ENCODE measurements at places on chromosomes 6 and 20.

GRCh38 chr20:38059832-38060231, 26.3 kb downstream of the RPRD1B start:
- DNase-seq, result no peak

- no peak for DNase-seq
These were observed 573.0 kb downstream of the CD109 start for GRCh38 chr6:74268815-74269599.

DNA sequence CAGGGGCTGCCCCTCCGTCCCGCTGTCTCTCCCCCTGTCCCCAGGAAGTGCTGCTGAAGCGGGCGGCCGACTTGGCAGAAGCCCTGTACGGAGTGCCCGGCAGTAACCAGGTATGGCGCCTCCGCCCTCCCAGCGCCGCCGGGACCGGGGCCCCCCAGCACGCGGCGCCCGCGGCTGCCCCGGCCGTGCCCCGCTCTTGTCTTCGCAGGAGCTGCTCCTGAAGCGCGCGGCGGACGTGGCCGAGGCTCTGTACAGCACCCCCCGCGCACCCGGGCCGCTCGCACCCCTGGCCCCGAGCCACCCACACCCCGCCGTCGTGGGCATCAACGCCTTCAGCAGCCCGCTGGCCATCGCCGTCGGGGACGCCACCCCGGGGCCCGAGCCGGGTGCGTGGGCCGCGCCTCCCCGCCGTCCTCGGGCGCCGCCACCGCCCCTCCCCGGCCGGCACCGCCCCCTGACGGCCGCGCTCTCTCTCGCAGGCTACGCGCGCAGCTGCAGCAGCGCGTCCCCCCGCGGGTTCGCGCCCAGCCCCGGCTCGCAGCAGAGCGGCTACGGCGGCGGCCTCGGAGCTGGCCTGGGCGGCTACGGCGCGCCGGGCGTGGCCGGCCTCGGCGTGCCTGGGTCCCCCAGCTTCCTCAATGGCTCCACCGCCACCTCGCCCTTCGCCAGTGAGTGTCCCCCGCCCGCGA, 48.4 kb downstream of the CPXM1 start:
- peak; percentile 38 for DNase-seq

DNA sequence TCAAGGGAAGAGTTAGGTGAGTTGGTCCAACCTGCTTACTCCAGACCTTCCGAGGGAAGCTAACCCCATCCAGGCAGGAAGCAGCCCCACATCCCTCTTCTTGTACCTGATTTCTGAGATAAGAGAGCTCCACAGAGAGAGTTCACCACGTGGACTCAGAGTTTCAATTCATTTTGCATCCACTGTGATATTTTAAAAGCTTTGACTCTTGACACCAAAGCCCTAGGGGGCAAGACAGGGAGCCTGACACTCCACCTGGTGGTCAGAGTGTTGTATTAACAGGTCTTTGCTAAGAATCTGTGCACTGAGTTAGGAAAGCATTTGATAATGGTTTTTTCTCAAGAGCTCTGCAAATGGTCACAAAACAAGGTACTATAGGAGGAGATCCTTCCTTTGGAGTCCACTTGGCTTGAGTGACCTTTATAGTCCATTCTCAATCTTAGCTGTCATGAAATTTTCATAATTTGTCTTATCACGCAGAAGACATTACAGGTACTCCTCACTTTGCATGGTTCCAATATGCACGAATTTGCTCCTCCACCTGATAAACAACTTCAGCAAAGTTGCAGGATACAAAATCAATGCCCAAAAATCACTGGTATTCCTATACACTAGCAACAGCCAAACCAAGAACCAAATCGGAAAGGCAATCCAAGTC, 56.2 kb upstream of the RIPOR2 start:
- DNase-seq, result peak; percentile 80

DNA sequence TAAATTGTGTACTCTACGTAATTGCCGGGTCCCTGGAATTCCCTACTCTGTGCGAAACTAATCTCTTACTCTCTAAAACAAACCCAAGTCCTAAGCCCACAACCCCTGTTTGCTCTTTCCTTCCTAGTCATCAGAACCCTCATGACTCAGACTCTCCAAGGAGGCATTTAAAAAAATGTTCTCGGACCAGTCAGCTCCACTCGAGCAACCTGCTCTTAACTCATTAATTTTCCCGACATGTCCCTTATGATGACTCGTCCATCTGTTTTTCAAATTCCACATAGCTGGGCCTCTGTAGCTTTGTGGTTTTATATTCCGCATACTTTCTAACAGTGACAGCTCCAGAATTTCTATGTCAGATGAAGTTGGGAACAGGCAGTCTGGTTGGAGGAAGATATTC, 2.6 kb upstream of the MUC22 start:
- DNase-seq, result no peak

- DNase-seq, result no peak
These were observed 42.4 kb downstream of the TXLNB start for GRCh38 chr6:139249395-139249794.

GRCh38 chr6:37058084-37058586, 52.7 kb downstream of the FGD2 start:
- DNase-seq, result peak; percentile 64

GRCh38 chr20:35304956-35305355, 12.7 kb upstream of the FAM83C start:
- no peak for DNase-seq

DNA sequence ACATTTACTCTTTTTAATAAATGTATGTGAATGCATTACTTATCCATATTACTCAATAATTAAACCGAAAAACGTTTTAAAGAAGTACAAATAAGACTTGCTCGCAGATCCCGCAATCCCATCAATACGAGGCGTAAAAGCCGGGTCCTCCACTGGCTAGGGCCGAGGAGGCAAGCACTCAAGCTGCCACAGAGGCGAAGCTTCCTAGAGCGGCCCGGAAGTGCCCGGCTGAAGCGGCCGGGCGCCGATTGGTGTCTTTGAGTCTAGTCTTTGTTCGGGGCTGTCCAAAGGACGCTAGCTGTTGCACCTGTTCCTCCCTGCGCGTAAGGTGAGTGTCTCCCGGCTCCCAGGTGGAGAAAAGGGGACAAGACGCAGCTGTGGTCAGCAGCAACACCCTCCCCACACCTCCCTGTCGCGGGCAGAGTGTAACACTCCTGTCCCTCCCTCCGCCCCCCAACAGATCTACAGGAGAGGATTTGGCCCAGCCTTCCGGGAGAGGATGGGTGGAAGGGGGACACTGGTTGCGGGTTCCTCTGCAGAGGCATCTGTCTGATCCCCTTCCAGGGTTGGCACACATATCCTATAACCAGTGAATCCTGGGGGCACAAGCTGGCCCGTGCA, at the start of gene ZSCAN16:
Gene ZSCAN16 (plus strand): TSS at position 260 of the 621 bp plus-strand sequence. CDS start 835 bp downstream, outside the sequence.
- peak; percentile 85 for DNase-seq

DNA sequence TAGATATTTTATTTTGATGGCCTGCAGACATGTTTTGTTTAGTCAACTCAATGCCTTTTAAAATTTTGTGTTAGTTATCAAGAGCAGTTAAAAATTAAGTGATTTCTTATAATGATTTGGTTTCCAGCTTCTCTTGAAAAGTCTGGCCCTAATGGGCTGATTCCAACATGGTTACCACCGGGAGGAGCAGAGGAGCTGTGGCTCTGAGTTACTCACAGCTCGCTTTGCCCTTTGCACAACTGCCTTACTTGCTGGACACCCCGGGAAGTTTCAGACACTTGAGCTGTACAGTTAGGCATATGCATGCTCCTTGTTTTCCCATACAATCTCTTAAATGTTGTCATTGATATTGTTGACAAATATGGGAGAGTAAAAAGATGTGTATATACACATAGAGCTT, 173.1 kb upstream of the MMS22L start:
- no peak for DNase-seq

- DNase-seq, result no peak
These were observed 89.2 kb upstream of the MARCKS start for GRCh38 chr6:113767985-113768384.

DNA sequence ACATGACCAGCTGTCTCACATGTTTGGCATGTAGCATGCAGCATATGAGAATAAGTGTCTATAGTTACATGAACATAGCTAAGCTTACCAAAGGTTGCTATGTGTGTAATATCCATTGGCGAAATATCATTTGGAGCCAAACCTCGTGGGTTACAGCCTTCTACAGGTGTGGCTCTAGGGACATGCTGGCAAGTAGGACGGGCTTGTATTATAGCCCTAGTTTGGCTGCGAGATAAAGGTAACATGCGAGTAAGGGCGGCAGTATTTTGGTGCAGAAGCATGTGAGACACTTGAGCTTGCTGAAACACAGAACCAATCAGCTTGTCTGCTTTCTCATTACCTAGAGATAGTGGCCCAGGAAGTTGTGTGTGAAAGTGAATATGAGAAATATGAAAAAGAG, 6.5 kb upstream of the ABHD12 start:
- no peak for DNase-seq

GRCh38 chr6:150377211-150377781, 8.5 kb downstream of the IYD start:
- DNase-seq, result no peak

GRCh38 chr20:63161176-63161651, 54.7 kb downstream of the YTHDF1 start:
- no peak for DNase-seq

GRCh38 chr6:128495536-128496333, 24.7 kb downstream of the PTPRK start:
- DNase-seq, result no peak

DNA sequence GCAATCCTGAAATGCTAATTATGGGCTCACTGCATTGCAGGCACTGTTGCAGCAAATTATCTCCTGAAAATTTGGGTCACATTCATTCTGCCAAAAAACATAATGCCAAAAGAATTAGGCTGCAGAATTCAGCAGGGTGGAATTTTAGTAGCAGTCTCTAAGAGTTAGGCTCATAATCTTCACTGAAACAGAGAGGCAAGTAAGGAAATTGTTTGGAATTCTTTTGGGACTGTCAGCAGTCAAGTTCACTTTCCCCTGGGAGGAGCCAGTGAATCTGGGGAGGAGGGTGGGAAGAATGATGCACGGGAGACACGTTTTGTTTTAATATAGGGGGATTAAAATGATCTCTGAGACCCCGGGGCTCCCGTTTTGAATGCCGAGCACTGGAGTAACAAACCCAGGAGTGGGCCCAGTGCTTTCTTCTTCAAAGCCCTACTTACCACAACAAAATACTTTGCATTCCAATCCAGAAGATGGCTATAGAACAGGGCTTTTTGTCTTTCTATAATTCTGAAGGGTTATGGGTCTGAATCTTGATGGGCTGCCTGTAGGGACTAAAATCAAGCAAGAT, 44.7 kb downstream of the SOBP start:
- no peak for DNase-seq

GRCh38 chr20:32622585-32623468, 37.7 kb upstream of the NOL4L start:
- no peak for DNase-seq

DNA sequence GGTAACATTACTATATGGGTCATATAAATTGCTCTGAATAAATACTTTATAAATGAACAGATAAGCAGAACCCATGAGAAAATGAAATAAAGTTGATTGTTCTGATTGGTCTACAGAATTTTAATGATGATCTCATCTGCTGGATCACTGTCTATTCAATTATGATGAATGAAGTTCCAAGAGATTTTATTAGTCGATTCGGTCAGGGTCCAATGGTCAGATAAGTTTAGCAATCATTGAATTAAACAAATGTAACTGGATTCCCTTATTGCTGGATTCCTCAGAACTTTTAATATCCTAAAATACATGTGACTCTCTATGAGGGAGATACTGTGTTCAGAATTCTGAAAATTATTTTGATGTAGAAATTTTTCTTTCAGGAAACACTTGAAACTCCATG, 715.2 kb downstream of the EPM2A start:
- DNase-seq, result no peak

DNA sequence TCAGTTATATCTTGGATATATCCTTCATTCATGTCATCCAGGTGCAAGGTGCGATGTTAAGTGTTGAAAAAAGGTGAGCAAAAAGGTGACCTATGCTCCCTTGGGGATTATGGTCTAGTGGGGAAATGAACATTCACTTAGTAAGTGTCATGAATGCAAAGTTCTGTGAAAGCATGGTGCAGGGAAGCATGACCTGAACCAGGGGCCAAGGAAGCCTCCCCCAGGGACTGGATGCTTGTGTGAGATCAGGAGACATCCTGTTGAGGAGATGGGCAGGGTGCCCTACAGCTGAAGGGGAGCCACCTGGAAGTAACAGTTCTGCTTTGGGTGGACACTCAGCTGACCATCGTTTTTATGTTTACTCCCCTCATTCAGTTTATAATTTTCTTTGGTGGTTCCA, 179.5 kb downstream of the SYNDIG1 start:
- DNase-seq, result no peak

GRCh38 chr20:20561841-20562240, 150.6 kb downstream of the RALGAPA2 start:
- DNase-seq, result no peak

DNA sequence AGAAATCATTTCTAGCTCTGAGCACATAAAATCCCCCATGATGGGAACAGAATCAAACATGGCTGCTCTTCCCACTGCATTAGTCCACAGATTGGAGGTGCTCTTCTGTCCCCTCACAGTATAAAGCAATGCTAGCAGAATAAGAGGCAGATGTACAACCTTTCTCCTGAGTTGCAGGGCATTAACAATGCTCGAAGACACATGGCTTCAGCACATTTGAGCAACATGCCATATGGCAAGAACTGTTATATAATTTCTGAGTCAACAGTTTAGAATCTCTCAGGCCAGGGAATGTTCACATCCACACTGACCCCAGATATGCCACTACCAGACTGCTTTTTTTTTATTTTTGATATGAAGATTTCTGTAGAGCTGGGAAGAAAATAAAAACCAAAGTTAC, 119.6 kb downstream of the KIF13A start:
- DNase-seq, result no peak

DNA sequence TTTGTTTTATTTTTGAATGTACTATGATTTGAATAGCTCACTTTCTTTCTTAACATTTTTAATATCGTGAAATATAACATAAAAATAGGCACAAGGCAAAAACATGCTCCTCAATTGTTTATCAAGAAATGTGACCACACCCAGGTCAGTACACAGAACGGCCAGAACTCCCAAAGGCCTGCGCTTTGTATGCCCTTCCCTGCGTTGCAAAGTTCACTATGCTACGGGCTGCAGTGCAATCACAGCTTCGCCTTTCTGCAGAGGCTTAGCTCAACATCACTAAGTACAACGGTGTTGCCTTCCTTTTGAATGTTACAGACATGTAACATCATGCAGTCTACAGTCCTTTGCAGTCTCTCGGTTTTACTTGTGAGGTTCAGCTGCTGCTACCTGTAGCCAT, 333.4 kb downstream of the THBS2 start:
- no peak for DNase-seq

DNA sequence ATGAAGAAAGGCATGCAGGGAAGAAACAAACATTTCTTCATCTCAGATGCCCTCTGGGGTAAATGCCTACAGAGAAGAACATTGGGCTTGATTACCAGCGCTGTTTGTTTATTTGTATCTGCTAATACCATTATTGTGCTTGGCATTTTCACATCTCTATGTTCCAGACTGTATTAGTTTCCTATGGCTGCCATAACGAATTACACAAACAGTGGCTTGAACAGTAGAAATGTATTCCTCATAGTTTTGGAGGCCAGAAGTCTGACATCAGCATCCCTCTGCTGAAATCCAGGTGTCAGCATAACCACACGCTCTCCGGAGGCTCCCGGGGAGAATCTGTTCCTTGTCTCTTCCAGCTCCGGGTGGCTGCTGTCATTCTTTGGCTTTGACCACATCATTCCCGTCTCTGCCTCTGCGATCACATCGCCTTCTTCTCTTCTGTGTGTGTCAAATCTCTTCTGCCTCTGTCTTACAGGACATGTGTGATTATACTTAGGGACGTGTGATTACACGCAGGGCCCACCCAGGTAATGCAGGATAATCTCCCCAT, 241.6 kb upstream of the SUPT3H start:
- DNase-seq, result no peak
